ENCODE measurements at places on chromosomes 2 and 18.

DNA sequence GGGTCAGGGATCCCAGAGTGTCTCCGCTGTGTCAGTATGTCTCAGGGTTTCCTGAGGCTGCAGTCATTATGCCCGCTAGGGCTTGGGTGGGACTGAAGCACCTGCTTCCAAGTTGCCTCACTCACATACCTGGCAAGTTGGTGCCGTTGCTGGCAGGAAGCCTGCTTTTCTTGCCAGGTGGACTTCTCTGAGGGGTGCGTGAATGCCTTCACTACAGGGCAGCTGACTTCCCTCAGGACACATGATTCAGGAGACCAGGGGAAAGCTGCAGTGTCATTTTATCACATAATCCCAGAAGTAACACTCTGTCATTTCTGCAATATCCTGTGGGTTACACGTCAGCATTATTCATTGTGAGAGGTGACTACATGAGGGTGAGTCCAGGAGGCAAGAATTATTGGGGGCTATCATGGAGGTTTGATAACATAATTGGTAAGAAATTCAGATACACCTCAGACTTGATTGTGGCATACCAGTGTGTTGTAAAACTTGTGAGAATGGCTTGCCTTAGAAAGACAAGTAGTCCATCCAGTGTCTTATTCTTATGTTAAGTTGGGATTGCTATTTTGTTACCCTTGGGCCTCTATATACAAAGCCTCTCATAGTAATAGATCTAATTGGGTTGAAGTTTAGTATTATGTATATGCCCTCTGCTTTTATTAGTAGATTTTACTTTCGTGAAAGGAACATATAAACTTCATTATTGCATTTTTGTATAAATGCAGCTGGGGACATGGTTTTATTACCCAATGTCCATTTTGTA, 44.1 kb downstream of the NEDD4L start:
- no peak for DNase-seq

GRCh38 chr2:126877861-126878565, 20.7 kb upstream of the TEX51 start:
- no peak for DNase-seq

GRCh38 chr2:205675861-205676516, 6.3 kb upstream of the NRP2 start:
- no peak for DNase-seq

DNA sequence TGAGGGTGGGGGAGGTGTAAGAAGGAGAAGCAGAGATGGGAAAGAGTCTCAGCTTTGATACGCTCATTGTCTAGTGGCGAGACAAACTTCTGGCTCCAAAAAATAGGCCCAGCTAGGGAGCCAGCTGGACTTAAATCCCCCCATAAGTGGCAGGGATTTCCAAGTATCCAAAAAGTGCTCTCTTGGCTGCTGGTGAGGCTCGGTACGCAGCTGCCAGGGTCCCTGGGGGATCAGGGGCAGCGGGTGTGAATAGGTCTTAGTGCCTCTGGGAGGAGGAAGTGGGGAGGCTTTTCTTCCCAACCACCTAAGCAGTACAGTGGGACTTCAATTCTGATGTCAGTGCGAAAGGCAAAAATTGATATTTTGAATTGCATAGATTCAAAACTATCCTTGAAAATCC, 73.5 kb downstream of the ALK start:
- no peak for DNase-seq

GRCh38 chr2:127715778-127716449, 14.6 kb downstream of the SFT2D3 start:
- no peak for DNase-seq

DNA sequence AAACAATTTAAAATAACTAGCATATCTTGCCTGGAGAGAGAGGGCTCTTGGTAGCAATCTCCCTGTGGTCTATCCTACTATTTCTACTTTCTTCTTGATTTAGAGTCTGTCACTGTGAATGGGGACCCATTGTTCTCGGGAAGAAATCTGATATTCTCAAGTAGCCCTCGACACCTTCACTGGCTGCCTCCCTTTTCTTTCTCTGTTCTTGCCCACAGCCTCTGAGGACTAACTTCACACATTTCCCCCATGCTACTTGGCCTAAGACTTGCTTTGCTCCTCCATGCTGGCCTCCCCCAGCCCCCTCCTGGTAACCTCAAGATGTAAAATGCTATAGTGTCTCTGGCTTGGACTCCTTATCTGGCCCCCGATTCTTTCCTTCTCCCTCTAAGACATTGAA, 58.8 kb upstream of the NT5C1B start:
- no peak for DNase-seq

DNA sequence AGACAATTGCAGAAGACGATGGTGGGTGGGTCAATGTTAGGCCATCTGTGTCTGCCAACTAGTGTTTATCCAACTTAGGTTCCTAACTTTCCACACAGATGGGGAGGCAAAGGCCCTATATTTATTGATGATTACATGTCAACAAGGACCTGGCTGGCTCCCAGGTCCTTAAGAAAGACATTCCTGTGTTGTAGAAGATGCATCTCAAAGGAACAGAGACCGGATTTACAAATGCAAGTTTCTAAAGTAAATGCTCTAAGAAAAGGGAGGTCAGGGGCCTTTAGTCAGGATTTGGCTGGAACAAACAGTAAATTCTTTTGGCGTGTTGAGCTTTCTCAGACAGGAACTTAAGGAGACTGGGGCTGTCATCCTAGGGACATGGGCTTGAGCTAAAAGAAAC, 175.0 kb downstream of the SH3BP4 start:
- DNase-seq: no peak

- DNase-seq: no peak
Measured at GRCh38 chr18:79511271-79511670, 115.5 kb downstream of the NFATC1 start.

DNA sequence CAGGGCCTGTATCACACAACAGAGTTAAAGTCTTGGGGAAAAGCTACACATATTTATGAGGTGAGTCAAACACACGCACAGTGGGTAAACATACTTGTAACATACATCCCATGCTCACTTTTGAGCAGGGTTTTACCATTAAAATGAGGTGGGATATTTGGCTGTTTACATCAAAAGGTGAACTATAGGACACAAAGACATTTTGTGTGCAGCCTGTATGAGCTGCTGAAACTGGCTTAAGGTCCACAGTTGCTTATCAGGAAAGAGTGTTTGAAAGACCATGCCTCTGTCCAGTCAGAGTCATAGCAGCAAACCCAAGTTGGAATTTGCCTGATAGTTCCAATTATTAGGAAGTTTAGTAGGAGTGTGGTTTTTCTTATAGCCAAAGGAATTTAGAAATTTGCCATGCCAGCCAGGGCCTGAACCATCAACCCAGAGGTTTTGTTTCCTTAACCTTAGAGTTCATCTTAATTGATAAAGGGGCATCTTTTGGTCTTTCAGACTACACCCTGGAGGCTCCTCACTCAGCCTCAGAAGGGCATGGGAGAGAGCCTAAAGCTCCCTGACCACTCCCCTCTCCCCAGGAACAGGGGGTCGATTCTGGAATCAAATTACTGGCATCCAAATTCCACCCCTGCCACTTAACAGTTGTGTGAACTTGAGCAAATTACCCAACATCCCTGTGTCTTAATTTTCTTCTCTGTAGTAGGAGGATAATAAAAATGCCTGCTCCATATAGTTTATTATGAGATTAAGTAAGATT, 29.9 kb upstream of the L3MBTL4 start:
- no peak for DNase-seq

DNA sequence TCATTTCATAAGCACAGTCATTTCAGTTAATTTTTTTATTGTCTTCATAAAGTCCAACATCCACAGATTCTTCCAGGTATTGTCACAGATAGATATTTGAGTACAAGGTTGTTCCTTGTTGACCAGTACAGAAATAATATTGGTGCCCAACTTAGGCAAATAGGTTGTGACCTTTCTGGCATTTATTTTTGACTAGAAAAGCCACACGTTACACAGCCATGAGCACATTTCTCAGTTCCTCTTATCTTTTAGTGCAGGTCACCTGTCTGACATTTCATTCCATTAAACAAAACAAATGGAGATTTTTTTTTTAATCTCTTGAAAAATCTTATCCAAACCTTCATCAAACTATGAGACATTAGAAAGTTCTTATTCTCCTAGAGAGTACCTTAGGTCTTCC, 428.8 kb downstream of the ZNF521 start:
- no peak for DNase-seq

DNA sequence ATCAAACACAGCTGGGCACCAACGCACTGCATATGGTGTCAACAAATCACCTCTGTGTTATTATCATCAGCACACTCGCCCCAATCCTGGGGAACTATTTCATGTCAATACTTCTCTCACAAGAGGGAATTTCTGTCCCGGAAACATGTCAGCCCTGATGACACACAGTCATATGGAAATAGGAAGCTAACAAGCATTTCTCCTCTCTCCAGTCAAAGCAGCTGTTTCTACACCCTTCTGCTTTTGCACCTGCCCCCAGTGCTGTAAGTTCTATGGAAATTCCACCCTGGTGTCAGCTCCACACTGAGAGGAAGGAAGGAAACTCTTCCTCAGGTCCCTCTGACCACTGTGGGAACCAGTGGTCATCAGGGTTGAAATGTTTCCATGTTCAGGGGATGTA, 447.6 kb upstream of the ID2 start:
- DNase-seq: no peak

- no peak for DNase-seq
Measured at GRCh38 chr18:34525244-34525643, 184.9 kb upstream of the DTNA start.

- no peak for DNase-seq
Measured at GRCh38 chr2:233823731-233824121, 30.6 kb downstream of the HJURP start.

GRCh38 chr18:25074925-25075324, 277.0 kb downstream of the ZNF521 start:
- DNase-seq: no peak

- DNase-seq: no peak
Measured at GRCh38 chr2:61926531-61927477, 21.3 kb downstream of the COMMD1 start.

All from HFF-Myc (cell line).